ENCODE measurements at places on chromosomes 6 and 20. TPM values are rescaled to one million over a fixed set of nuclear protein-coding genes. Genes with fewer than 3 reads are reported as not detected.

Gene RIMS1
- total RNA-seq, result not detected

Gene TRIM31
- total RNA-seq, result not detected

Gene SLC17A4
- total RNA-seq, result not detected

DNA sequence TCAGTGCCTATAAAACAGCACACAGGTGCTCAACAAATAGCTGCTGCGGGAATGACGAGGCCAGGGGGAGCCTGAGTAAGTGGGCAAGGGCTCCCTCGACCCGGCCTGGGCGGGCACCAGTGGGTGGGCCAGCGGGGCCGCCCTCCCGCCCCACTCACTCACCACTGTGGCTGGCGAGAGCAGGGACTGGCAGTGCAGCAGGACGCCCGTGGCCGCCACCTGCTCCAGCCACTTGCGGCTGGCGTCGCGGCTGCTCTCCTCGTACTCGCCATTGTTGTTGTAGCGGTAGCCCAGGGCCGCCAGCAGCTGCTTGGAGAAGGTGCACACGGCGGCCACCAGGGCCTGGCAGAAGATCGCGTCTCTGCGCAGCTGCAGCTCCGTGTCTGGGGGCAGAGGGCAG, 191.5 kb downstream of the PREX1 start:
- H3K4me3 ChIP-seq, result no peak overlapping the region
- H3K36me3 ChIP-seq, result no peaks in the 10 kb centered on the region
- H3K4me1 ChIP-seq, result no peaks in the 10 kb centered on the region
- no peak overlapping the region for H3K27ac ChIP-seq
- H3K27me3 ChIP-seq, result no peaks in the 10 kb centered on the region
- peak; percentile 66 for DNase-seq

- no peak overlapping the region for H3K27ac ChIP-seq
- H3K36me3 ChIP-seq, result no peaks in the 10 kb centered on the region
- no peak overlapping the region for H3K4me3 ChIP-seq
- peaks cover 11% of the 10 kb centered on the region for H3K4me1 ChIP-seq
- no peaks in the 10 kb centered on the region for H3K27me3 ChIP-seq
These were observed 31.9 kb upstream of the FABP7 start for GRCh38 chr6:122747573-122747972.

GRCh38 chr6:85008296-85009009, 244.1 kb upstream of the TBX18 start:
- no peaks in the 10 kb centered on the region for H3K27me3 ChIP-seq
- H3K4me1 ChIP-seq, result no peaks in the 10 kb centered on the region
- no peak overlapping the region for H3K4me3 ChIP-seq

GRCh38 chr6:153096031-153096430, 35.1 kb downstream of the RGS17 start:
- no peaks in the 10 kb centered on the region for H3K36me3 ChIP-seq
- no peak for DNase-seq
- H3K27me3 ChIP-seq, result no peaks in the 10 kb centered on the region
- H3K4me3 ChIP-seq, result no peak overlapping the region

DNA sequence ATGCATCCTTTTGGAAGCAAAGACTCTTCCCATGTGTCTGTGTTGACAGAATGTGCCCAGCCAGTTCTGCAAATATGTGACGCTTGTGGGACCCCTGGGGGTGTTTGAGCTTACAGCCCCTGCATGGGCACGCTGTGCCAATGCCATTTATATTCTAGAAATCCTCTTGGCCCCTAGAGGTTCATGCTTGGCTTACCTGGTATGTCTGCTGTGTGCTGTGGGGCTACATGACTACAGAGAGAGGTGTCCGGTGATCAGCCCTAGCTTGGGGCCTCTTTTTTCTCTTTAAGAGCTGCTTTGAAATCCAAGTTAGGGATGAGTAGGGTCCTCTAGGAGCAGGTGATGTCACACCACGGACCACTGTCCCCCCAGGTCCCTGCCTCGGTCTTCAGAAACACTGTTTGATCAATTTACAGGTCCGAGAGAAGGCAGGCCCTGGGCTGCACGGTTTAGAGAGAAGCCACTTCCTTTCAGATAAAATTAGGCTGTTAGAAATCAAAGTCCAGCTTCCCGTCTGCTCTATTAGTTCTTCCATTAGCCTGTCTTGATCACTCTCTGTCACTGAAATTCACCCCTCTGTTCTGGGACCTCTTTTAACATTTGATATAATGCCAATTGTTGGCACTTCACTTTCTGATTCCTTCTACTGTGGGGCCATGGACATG, 26.5 kb downstream of the BCAS4 start:
- H3K27me3 ChIP-seq, result no peaks in the 10 kb centered on the region
- H3K4me1 ChIP-seq, result peaks cover 64% of the 10 kb centered on the region
- peak overlapping the region; percentile 3 for H3K4me3 ChIP-seq
- no peak for DNase-seq
- H3K27ac ChIP-seq, result peak overlapping the region; percentile 44

DNA sequence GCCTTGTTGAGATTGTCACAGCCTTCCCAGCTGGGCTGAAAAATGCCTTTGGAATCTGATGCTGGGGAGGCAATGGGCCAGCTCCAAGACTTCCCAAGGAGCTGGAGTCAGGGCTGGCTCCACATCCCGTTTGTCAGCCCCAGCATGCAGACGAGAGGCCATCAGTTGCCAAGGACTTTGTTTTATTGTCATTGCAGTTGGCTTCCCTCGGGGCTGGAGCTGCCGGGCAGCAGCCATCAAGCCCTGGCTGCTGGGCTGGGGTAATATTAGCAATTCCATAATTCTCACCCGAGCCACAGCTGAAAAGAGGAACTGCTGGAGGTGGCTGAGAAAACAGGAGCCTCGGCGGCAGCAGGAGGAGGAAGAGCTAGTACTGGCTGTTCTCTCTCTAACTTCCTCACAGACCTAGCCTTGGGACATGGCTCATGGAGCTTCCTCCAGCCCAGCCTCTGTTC, 182.5 kb downstream of the CDC5L start:
- no peaks in the 10 kb centered on the region for H3K36me3 ChIP-seq
- peak overlapping the region; percentile 45 for H3K27ac ChIP-seq
- H3K4me3 ChIP-seq, result no peak overlapping the region
- peaks cover 6% of the 10 kb centered on the region for H3K27me3 ChIP-seq
- H3K4me1 ChIP-seq, result peaks cover 7% of the 10 kb centered on the region
- DNase-seq, result peak; percentile 72

GRCh38 chr20:61768571-61769285, 297.0 kb downstream of the TAF4 start:
- no peak overlapping the region for H3K4me3 ChIP-seq
- no peaks in the 10 kb centered on the region for H3K4me1 ChIP-seq
- H3K27ac ChIP-seq, result no peak overlapping the region
- no peaks in the 10 kb centered on the region for H3K36me3 ChIP-seq

- H3K4me1 ChIP-seq, result no peaks in the 10 kb centered on the region
- H3K27me3 ChIP-seq, result no peaks in the 10 kb centered on the region
- no peaks in the 10 kb centered on the region for H3K36me3 ChIP-seq
- no peak overlapping the region for H3K4me3 ChIP-seq
- peak; percentile 23 for DNase-seq
These were observed 500.4 kb upstream of the CHD6 start for GRCh38 chr20:42118409-42119125.

All from spleen (tissue), 13 donors.